ENCODE measurements at places on chromosomes 6 and 20.

DNA sequence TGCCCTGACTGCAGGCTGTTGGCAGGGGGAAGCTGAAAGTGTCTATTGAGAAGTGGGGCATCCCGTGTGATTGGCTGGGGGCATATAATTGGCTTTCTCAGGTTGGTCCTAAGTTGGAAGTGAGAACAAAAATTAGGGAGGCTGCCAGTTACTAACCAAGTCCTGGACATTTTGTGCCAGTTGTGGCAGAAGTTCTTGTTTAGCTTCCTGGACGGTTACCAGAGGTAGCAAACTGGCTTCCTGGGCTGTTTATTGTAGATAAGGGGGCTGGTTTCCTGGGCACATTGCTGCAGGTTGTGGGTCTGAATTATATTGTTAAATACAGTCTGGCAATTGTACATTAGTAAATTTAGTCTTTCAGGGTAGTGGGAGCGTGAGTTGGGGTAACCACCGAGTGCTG, 50.6 kb upstream of the SLC2A12 start:
- no peak for DNase-seq

DNA sequence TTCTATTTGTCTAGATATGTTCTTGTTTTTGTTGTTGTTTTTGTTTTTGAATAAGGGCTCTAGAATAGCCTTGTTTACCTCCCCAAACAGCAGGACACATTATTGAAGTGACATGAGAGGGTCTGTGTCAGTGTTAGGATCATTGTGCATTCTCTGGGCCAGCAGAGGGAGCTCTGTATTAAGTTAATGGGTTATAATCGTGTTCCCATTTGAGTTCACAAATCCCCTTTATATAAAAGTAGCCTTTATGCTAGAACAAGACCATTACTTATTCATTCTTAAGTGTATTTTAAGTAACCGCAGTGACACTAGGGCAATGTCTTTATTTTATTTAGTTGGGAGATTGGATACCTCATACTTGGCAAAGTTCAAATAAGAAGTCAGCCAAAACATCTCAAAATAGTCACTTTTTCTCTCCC, 44.8 kb downstream of the STK4 start:
- DNase-seq: peak; percentile 93

- peak; percentile 52 for DNase-seq
These were observed 466.0 kb downstream of the GJA1 start for GRCh38 chr6:121901432-121901831.

DNA sequence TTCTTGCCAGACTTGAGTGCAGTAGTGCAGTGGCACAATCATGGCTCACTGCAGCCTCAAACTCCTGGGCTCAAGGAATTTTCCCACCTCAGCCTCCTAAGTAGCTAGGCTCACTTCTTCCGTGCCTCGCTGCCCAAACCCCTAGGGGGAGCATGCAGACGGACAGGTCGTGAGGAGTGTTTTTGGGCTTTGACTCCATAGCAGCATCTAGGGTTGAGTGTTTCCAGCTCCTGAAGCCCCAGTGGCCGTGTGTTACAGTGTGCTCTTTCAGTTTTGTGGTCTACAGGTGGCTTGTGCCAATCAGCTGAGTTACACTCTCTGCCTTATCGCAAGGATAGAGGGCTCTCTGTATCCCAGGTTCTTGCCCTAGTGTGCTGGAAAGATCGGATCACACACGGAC, 33.4 kb downstream of the NCOA3 start:
- DNase-seq: no peak

GRCh38 chr20:50992733-50993457, 30.0 kb downstream of the KCNG1 start:
- peak; percentile 25 for DNase-seq

DNA sequence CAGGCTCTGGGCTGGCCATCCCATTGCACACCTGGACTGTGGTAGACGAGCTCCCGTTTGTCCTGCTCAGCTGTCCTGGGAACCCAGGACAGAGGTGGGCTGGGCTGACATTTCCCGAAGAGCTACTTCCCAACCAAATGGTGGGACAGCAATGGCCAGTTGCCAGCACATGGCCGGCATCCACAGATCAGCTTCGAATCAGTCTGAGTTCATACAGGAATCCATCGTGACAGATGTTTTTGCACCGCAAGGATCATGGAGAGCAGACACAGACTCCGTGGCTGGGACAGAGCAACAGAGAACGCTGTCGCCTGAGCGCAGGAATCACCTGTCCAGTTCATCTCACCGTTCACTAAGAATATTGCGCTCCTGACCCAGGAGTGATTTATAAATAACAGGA, 198.5 kb downstream of the TTLL2 start:
- DNase-seq: no peak

DNA sequence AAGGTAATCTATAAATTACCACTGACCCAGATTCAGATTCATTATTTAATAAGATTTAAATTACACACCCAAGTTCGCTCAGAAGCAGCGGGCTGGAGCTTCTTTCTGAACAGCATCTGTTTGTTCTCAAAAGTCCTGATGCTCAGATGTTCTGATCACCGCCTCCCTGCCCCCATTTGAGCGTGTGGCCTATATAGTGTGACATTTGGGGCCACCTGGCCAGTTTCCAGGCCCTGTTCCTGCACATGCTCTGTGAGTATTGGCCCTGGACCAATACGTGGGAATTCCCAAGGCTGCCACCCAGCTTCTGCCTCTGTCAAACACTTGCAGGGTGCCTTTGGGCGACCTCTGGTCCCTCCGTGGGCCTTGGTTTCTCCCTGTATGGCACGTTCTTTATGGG, 228.8 kb downstream of the TFAP2C start:
- no peak for DNase-seq

GRCh38 chr6:127210725-127211124, 55.9 kb upstream of the RNF146 start:
- no peak for DNase-seq

GRCh38 chr6:146850238-146850896, 251.6 kb downstream of the ADGB start:
- DNase-seq: no peak

- no peak for DNase-seq
These were observed 263.4 kb downstream of the ARHGAP18 start for GRCh38 chr6:129446272-129447197.

GRCh38 chr6:15672291-15672690, 9.5 kb upstream of the DTNBP1 start:
- no peak for DNase-seq

GRCh38 chr20:43536817-43537440, 21.9 kb upstream of the SGK2 start:
- no peak for DNase-seq

GRCh38 chr20:50561379-50562078, 51.3 kb downstream of the PTPN1 start:
- DNase-seq: no peak

- DNase-seq: peak; percentile 64
These were observed 49.1 kb upstream of the TMEM30A start for GRCh38 chr6:75333676-75334200.

DNA sequence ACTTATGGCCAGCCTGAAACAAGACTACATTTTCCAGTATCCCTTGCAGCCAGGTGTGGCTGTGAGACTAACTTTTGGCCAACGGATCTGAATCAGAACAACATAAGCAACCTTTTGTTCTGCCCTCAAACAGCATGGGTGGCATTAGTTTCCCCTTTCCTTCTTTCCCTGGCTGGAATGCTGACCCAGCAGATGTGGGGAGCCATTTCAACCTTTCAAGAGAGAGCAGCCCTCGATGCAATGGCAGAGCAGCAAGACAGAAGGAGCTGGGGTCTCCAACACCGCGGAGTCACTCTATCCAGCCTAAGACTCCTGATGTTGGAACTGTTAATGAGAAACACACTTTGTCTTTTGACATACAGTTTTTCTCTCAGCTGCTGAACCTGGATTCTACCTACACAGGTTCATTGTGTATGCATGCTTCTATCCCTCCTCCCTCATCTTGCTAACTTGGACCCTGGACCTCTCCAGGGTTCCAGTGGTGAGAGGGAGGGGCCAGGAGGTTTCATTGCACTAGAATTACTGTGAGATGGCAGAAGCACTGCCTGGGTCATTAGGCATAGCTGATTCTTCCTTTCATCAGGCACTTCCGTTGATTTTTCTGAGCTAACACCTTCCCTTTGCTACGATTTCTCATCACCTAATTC, 28.8 kb upstream of the DDR1 start:
- no peak for DNase-seq

- DNase-seq: peak; percentile 38
These were observed 114.6 kb downstream of the RCAN2 start for GRCh38 chr6:46376562-46377061.

GRCh38 chr6:157218371-157219198, 104.7 kb downstream of the TMEM242 start:
- no peak for DNase-seq

DNA sequence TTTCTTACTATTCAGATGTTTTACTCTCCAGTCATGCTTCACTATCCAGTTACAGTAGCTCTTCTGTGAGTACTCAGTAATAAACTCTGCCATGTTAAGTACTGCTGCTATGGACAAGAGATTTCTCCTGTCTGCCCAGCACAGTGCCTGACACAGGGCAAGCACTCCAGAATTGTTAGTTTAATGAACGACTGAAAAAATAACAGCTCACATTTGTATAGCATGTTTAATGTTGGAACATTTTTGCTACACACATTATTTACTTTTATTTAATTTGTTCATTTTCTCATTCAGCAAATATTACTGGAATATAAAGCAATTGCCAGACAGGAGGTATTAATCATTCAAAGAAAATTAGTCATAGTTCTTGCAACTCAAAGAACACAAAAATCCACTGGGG, 142.6 kb upstream of the HMGN3 start:
- no peak for DNase-seq

- DNase-seq: peak; percentile 65
These were observed 2.2 kb downstream of the BICRAL start for GRCh38 chr6:42783876-42784642.

GRCh38 chr6:152701863-152702401, 4.2 kb downstream of the MYCT1 start:
- no peak for DNase-seq
